Naive thymus-derived CD8-positive, alpha-beta T cell (primary cell): ENCODE measurements at places on chromosomes 2 and 18. TPM values are rescaled to one million over a fixed set of nuclear protein-coding genes. Genes with fewer than 3 reads are reported as not detected.

DNA sequence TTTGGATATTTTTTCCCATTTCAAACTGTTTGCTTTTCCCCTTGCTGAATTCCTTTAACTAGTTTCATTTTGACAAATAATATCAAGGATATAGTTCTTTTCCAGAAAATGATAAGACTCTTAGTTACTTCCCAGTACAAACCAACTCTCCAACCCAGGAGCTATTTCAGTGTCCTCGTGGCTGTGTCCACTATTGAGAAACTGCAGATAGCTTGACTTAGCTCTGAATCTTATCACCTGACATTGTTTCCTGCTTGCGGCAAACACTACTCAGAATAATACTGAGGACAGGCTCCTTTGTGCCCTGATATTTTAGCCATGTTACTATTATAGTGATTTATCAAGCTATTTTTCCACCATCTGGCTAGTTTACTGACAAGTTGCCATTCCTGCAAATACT is 74.6 kb downstream of the KLF7 start:
- no peak for DNase-seq

- DNase-seq = no peak
Measured at GRCh38 chr2:7891312-7891711, 790.5 kb upstream of the ID2 start.

- DNase-seq = no peak
Measured at GRCh38 chr2:105442721-105443120, 43.9 kb upstream of the FHL2 start.

DNA sequence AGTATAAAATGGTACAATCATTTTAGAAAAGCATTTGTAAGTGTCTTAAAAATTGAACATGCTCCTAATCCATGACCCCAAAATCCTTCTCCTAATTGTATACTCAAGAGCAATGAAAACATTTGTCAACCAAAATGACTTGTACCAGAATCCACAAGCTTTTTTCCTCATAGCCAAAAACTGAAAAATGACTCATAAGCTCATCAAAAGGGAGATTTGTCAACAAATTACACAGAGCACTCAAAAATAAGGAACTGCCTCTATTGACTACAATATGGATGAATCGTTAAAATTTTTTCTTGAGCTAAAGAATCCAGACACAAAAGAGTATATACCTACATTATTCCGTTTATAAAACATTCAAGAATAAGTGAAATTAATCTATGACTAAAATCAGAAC is 544.8 kb downstream of the ARHGAP15 start:
- DNase-seq = no peak

- DNase-seq = no peak
Measured at GRCh38 chr18:52046842-52047241, 293.2 kb upstream of the DCC start.

- no peak for DNase-seq
Measured at GRCh38 chr2:133456156-133456555, 112.1 kb downstream of the NCKAP5 start.

DNA sequence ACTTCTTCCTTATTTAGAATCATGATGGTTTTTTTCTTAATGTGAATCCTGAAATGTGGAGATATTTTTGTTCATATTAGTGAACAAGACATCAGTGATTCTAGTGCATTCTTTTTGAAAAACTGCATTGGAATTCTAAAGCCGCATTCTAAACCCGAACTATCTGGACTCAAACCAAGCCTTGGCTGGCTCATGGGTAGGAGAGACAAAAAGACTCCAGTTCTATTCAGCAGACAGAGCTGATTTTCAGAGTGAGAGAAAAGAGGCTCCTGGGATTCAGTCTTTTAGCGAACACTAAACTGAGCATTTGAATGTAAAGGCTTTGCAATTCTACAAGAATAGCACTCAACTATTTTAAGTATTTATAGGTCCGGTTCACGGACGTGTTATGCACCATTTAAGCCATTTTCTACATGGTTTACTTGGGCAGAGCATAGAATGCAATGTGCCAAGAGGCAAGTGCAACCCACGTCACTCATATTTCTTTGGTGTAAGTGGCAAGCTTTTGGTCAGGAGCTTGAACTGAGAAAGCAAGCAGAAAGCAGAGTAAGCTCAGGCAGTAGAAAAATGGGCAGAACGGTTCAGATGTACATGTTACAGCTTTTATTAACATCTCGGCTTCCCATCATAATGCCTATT is 227.3 kb upstream of the RAB12 start:
- no peak for DNase-seq

- no peak for DNase-seq
Measured at GRCh38 chr2:25331686-25332365, 9.9 kb downstream of the DNMT3A start.

- no peak for DNase-seq
Measured at GRCh38 chr18:70037431-70038061, 89.9 kb upstream of the CD226 start.

GRCh38 chr18:62199629-62200028 is 12.6 kb downstream of the RELCH start:
- DNase-seq = no peak

- DNase-seq = no peak
Measured at GRCh38 chr2:188784269-188784762, 189.9 kb upstream of the COL3A1 start.

DNA sequence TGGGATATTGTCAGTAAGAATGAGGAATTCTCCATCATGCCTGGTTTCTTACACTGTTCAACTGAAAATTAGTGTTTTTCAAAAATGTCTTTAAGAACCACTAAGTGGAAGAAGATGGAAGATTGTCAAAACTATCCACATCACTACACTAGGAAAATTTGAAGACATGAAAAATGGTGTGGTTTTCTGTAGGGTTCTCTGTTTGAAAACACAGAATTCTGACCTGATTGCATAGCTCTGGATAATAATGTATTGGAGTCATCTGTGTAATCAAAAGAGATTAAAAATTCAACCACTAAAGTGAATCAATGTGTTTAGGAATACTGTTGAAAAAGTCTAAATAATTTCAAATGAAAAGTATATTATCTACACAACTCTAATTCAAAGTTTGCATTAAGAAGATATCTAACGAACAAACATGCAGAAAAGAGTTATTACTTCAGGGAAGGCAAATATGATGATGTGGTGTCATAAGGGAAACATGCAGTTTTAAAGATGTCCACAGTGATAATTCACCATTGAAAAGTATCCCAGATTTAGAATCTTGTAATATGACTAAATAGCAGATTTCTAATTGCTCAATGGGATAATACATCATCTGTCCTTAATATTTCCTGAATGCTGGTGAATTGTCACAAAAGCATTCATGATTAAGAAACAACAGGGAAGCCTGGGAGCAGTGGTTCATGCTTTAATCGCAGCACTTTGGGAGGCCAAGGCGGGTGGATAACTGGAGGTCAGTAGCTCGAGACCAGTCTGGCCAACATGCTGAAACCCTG is 116.9 kb downstream of the ERBB4 start:
- DNase-seq = no peak

DNA sequence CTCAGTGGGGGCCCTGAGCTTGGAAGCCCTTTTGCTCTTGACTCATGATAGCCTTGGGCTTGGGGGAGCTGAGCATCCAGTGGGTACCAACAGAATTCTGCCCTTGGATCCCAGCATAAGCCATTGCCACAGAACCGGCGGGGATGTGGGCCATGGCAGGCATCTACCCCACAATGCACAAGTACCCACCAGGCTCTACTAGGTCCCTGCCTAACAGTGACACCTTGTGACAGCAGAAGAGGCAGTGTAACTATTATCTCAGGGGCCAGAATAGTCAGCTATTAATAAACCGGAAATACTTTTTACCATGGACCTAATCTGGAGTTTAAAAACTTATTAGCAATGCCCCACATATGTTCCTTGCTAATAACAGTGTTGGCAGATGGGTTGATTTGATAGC is 397.2 kb downstream of the TMEM182 start:
- no peak for DNase-seq

- no peak for DNase-seq
Measured at GRCh38 chr18:4593459-4593858, 138.4 kb upstream of the DLGAP1 start.

- DNase-seq = no peak
Measured at GRCh38 chr2:140667203-140667602, 1463.6 kb downstream of the LRP1B start.

DNA sequence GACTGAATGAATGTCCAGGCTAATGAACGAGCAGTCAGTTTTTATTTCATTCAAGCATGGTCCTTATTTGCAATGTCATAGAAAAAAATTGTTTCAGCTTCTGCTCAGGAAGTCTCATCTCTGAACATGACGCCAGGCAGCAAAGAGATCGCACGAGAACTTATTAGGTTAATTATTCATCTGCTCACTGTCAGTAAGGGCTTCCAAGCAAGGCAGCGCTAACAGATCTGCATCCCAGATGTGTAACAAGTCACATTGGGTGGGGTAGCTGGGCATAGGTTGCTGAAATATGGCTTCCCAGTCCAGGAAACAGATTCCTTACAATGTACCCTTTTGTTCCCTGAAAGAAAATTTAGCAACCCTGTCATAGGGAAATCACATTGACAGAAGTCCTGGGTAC is 63.5 kb downstream of the ANKRD44 start:
- DNase-seq = no peak

- DNase-seq = no peak
Measured at GRCh38 chr2:38075507-38076151, at the start of gene CYP1B1. TSS of gene CYP1B1 (minus strand) at chr2:38076151. CDS start at chr2:38075388, 763 bp downstream.

GRCh38 chr2:234673501-234673900 is 176.6 kb upstream of the ARL4C start:
- no peak for DNase-seq

DNA sequence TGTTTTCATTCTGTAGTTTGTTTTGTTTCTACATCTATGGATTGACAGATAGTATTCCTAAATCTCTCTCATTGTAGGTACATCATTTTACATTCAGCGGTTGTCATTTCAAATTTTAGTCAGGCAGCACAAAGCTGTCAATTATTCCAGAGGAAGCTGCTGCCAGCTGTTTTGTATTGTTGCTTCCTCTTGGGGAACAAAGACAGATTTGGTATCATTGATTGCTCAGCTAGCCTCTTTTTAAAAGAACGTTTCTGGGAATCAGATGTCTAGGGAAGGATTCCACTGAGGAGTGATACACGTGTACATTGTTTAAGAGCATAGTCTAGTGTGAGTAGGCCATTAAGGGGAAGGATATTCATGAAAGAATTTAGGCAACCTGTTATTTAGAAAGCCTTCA is 145.8 kb downstream of the AGPS start:
- no peak for DNase-seq

DNA sequence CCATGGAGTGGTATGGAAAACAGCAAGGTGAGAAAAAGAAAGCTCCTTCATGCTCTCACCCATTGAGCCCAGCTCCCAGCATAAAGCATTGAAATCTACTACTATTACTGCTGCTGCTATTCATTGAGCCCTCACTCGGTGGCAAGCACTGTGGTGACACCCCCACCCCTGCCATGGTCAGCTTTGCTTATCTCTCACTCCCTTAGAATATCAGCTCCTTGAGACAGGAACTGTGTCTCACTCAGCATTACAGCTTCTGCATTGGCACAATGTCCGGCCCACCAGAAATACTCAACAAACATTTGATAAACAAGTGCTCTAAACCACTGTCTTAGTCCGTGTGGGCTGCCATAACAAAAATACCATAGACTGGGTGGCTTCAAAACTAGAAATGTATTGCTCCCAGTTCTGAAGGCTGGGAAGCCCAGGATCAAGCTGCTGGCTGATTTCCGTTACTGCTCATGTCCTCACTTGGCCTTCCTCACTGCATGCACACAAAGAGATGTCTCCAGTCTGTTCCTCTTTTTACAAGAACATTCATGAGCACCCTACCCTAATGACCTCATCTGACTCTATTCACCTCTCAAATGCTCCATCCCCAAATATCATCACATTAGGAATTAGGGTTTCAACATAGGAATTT is 116.3 kb downstream of the ZBTB7C start:
- DNase-seq = no peak

GRCh38 chr2:186724736-186725135 is 30.9 kb downstream of the FAM171B start:
- no peak for DNase-seq

DNA sequence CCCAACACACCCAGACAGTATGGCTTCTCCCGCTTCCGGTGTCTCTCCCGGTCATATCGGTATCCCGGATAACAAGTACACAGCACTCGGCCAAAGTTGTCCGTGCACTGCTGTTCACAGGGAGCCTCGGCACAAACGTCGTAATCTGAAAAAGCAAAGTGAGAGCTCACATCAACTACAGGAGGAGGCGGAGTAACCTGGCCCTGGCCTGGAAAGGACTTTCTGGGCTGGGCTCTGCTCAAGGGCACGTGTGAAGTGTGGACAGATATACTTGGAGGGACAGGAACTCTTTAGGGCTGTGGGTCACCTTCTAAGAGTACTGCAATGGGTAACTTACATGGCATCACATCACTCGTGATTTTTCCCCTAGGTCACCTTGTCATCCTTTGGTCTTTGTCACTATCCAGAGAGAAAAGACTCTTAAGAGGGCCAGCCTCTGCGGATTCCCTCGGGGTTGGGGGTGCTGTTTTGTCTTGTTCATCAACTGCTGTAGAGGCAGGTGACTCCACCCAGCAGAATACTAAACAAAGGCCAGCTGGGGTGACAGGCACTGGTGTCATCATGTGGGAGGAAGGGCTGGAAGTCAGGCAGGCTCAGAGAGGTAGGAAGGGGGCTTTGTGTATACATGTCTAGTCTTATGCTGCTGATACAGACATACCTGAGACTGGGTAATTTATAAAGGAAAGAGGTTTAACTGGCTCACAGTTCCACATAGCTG is 110.6 kb upstream of the LMAN1 start:
- DNase-seq = no peak

DNA sequence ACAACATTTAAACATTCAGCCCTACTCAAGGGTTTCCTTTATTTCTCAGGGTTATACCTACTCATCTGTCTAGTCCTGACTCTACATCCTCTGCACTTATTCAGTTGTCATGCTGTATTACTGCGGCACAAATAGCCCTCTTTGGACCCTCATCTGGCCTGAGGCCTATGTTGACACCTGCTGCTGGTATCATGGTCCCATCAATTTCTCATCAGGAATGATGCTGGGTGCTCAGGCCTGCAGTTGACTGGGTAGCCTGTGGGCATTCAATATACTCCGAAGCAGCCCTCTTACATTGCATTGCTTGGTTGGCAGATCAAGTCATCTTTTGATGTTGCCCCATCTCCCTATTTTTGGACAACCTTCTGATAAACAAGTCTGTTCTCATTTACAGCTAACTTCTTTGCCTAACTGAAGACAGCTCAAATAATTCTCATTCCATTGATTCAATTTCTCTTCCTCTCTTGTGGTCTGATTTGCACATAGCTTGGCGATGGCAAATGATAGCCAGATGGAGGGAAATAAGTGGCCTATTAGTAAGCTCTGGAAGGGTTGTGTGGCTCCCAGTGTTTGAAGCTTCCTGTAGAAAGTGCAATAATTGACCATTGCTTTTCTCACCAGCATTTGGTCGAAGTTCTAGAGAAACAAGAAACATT is 19.1 kb upstream of the MC4R start:
- no peak for DNase-seq

GRCh38 chr2:60882971-60883753 is 1.8 kb downstream of the REL start:
- no peak for DNase-seq

Gene SLC66A2
- polyA plus RNA-seq = 22.0 TPM

Gene NT5DC4
- polyA plus RNA-seq = not detected

Gene RGPD4
- polyA plus RNA-seq = not detected

Gene MBD2
- 13.0 TPM for polyA plus RNA-seq

Gene UGT1A6
- not detected for polyA plus RNA-seq

Gene POTEJ
- not detected for polyA plus RNA-seq

Gene CHAC2
- 5.4 TPM for polyA plus RNA-seq

Gene CDCA7
- polyA plus RNA-seq = 0.70 TPM

Gene IL1RN
- not detected for polyA plus RNA-seq

Gene SCN3A
- not detected for polyA plus RNA-seq

Gene CRYGD
- not detected for polyA plus RNA-seq

Gene ANTXR1
- polyA plus RNA-seq = 0.20 TPM

Gene FHOD3
- polyA plus RNA-seq = not detected

Gene IL1R2
- not detected for polyA plus RNA-seq

Gene COPS7B
- 32.6 TPM for polyA plus RNA-seq

Gene ASAP2
- polyA plus RNA-seq = not detected

Gene FEV
- not detected for polyA plus RNA-seq
